ENCODE measurements at places on chromosomes 11 and 22. TPM values are rescaled to one million over a fixed set of nuclear protein-coding genes. Genes with fewer than 3 reads are reported as not detected.

RIBC2 gene
- total RNA-seq = 0.51 TPM

SEC14L6 gene
- total RNA-seq = 0.05 TPM

IL17REL gene
- total RNA-seq = not detected

CELSR1 gene
- 8.4 TPM for total RNA-seq

E2F8 gene
- total RNA-seq = 1.7 TPM

PRODH gene
- total RNA-seq = 7.4 TPM

IRAG1 gene
- 5.9 TPM for total RNA-seq

MEI1 gene
- 0.41 TPM for total RNA-seq

SEPTIN3 gene
- 0.08 TPM for total RNA-seq

GLYAT gene
- total RNA-seq = 1.4 TPM

NCAM1 gene
- 250 TPM for total RNA-seq

All from Right ventricle myocardium inferior (tissue), 1 donor.